ENCODE measurements at places on chromosomes 6 and 20.

DNA sequence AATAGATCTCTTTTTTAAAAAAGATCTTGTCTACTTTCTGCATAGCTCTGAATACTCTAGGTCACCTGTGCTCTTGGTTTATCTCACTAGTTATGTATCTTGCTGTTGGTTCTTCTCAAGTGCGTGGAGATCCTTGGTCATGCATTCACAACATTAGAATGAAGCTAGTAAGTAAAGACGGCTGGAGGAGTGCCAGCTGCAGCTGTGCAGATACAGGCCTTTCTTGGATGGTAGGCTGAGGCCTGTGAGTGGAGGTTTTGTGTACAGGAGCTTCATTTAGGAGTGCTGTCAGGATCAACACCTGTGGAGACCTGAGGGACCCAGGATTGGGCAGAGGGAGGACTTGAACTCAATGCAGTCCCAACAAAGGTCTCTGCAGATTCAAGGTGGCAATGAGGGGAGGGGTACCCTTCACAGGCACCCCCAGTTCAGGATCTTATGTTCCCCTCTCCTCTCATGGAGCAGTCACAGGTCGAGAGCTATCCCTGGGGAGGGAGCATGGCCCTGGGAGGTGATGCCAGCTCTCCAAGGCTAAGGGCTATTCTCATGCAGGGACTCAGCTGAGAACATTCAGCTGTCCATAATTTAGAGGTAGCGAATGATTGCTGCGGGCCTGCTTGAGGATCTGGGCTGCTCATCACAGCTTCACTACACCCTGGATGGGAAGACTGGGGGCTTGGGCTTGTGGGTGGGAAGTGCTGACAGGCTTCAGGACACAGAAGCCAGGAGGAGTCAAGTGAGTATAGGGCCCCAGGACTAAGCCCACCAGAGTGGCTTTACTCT, 98.9 kb upstream of the ENPP5 start:
- DNase-seq, result no peak

- no peak for DNase-seq
Measured at GRCh38 chr20:58017231-58017969, 211.1 kb downstream of the ANKRD60 start.

DNA sequence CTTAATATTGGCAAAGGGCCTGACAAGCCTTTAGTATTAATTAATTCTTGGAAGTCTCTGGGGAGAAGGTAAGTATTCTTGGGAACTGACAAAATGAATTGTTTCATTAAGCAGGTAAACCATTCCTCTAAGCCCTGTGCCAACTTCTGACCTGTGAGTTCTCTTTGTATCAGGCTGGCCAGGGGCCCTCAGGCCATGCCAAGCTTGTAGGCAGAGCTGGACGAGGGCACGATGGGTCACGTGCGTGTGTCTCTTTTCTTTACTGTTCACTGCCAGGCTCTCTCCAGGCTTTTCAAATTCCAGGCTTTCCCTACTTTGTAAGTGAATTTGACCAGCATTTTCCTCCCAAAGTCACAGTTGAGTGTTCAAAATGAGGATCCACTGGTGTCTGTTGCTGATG, 112.4 kb downstream of the NRN1 start:
- no peak for DNase-seq

DNA sequence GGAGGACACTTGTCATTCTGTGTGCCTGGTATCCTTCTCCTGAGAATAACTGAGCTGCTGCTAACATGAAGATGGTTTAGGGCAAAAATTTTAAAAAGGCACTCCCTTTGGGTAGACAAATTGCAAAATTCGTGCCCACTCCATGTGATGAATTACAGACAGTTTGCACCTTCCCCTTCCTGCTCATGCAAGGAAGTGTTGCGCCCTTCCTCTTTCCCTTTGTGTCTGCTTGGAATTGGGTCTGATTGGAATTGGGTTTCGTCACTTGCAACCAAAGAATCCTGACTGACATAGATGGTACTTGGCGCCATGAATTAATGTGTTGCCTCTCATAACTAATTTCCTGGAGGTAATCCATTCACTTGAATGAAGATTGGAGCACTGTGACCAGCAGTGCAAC, 62.3 kb upstream of the SHLD1 start:
- no peak for DNase-seq

DNA sequence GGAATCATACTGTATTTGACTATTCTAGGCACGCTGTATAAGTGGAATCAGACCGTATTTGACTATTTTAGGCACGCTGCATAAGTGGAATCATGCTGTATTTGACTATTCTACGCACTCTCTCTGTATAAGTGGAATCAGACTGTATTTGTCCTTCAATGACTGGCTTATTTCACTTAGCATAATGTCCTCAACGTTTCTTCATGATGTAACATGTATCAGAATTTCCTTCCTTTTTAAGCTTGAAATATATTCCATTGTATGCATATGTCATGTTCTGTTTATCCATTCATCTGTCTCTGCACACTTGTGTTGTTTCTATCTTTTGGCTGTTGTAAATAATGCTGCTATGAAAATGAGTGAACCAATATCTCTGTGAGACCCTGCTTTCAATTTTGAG, 5.7 kb downstream of the CCDC170 start:
- DNase-seq, result no peak

GRCh38 chr20:12053353-12053752, 135.7 kb downstream of the BTBD3 start:
- DNase-seq, result no peak

DNA sequence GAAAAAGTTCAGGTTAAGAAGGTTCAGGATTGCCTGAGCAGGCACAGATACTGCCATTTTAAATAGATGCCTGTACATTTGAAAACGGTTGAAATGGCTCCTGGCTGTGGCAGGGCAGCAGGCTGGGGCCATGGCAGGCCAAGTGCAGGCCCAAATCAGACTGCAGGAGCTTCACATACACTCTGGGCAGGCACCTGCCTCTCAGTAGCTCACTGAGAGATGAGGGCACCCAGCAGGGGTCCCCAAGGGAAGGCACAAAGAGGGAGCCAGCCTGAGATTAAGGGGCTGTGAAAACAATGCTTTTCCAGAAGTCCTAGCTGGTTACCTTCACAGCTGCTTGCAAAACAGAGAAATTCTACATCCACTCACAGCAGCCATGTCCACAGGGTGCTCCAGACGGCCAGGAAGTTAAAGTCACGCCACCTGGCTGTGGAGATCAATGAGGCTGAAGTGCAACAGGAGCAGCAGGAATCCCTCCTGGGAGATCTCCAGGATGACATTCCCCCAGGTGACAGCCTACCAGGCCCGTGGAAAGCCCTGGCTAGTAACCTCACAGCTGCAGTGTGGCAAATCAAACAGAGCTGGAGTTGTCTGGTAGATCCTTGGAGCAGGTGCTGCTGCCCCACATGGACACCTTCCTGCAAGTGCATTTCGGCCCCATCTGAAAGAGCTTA, 6.2 kb upstream of the RAET1E start:
- DNase-seq, result no peak

DNA sequence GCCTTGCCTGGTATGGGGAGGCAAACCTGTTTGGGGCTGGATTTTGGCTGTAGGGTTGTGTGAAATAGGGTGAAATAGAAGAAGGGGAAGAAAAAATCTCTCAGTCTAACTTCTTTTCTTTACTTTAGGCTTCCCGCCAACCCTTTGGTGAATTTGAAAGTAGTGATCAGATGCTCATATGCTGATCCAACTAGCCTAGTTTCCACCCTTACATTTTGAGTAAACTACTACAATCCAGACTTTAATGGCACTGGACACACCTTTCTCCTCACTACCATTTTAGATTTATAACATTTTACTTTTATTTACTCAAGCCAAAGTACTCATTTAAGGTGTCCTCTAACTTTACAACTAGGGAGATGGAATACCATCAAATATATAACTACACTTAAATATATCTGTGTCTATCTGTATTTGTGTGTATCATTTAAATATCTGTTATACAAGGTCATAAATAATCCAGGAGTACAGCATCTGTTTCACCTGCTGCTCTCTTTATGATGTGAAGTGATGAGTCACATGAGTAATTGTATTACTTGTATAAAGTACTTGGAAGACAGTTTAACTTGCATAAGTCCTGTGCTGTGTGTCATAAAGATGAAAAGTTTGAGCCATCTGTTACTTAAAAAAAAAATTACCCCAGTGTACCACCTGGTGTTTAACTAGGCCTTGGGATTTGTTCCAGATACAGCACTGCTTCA, 172.1 kb downstream of the CDKAL1 start:
- DNase-seq, result no peak

DNA sequence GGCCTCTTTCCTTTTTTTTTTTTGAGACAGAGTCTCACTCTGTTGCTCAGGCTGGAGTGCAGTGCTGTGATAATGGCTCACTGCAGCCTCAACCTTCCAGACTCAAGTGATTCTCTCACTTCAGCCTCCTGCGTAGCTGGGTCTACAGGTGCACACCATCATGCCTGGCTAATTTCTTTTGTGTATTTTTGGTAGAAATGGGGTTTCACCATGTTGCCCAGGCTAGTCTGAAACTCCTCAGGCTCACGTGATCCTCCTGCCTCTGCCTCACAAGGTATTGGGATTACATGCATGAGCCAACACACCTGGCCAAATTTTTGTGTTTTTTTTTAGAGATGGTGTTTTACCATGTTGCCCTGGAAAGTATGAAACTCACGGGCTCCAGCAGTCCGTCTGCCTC, 29.3 kb downstream of the SRC start:
- no peak for DNase-seq

- no peak for DNase-seq
Measured at GRCh38 chr6:14775528-14775927, 470.3 kb upstream of the JARID2 start.

- no peak for DNase-seq
Measured at GRCh38 chr6:13952101-13952500, 27.3 kb downstream of the RNF182 start.

DNA sequence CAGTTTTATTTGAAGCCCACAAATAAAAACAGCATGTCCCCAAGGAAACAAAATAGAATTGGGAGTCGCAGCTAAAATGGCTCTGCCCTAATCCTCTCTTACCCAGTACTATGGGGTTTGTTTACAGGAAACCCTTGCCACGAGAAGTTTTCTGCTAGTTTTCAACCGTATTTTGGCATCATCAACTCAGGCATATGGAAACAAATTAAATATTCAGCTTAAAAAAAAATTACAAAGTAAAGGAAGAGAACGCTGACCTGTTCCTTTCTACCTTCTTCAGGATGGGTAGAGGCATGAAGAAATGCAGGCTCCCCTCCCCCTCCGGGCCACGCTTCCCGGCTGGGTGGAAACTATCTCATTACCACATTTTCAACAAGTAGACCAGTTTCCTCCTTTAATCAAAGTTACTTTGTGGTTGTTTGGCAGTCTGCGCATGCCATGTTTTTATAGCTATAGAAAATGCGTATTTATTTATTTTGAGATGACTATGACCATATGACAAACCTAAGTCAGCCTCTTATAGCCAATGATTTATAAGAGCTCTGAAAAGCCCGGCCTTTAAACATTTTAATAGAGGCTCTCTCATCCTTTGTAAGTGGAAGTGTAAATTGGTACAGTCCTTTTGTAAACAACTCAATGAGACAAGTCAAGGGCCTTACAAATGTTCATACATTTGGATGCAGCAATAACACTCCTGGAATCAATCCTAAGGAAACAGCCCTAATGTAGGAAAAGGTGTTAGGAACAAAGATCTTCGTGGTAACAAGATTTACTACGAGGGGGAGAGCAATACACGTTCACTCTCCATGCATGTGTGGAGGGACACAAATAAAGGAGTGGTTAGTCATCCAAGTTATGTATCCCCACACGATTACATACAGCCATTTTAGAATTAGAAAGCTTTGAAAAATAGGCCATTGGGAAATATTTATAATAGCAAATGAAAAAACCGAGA, 16.1 kb upstream of the ZNF217 start:
- DNase-seq, result peak; percentile 56

GRCh38 chr6:106159531-106159940, 73.4 kb downstream of the PRDM1 start:
- no peak for DNase-seq

All from activated CD4-positive, alpha-beta T cell treated with anti-CD3 and anti-CD28 coated beads for 1 hour (primary cell).